ENCODE measurements at places on chromosomes 1 and 21.

GRCh38 chr1:201414051-201414738, 7.3 kb downstream of the TNNI1 start:
- no peak for DNase-seq

- DNase-seq = no peak
These were observed 32.3 kb downstream of the RCAN1 start for GRCh38 chr21:34582506-34583150.

GRCh38 chr1:214364386-214364785, 83.4 kb downstream of the SMYD2 start:
- no peak for DNase-seq

GRCh38 chr1:58629031-58629462, 52.0 kb upstream of the TACSTD2 start:
- DNase-seq = no peak

GRCh38 chr1:2215909-2216766, 12.0 kb upstream of the SKI start:
- DNase-seq = no peak

GRCh38 chr1:21321963-21322680, 31.9 kb upstream of the ECE1 start:
- no peak for DNase-seq

GRCh38 chr1:73744985-73745384, 453.0 kb downstream of the LRRIQ3 start:
- DNase-seq = no peak

- no peak for DNase-seq
These were observed 33.4 kb upstream of the ATP1B1 start for GRCh38 chr1:169072945-169073725.

DNA sequence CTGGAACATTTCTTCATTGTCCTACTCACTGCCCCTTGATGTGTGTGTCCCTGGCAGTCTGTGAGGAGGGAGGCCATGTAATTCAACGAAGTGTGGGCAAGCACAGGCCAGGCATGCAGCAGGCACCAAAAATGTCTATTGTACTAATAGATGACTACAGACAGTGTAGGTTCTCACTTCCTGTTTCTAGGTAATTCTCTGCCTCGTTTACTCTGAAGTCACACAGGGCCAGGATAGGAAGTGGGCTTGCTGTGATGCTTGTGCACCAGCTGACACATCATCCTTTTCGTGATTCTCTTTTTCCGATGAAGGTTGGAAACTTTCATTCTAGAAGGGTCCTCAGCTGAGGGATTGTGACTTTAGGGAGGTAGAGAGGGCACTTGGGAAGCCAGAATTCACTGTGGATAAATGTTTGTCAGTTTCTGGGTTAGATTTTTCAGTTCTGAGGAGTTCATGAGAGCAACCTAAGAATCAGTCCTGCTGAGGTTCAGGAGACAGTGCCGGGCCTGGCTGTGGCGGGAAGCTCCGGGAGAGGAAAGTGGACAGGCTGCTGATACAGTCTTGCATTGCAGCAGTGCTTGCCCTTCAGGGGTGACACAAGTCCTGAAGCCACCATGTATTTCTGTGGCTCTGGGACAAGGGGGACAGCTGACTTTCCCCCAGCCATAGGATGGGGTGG, 4.3 kb upstream of the CSF1 start:
- DNase-seq = no peak

DNA sequence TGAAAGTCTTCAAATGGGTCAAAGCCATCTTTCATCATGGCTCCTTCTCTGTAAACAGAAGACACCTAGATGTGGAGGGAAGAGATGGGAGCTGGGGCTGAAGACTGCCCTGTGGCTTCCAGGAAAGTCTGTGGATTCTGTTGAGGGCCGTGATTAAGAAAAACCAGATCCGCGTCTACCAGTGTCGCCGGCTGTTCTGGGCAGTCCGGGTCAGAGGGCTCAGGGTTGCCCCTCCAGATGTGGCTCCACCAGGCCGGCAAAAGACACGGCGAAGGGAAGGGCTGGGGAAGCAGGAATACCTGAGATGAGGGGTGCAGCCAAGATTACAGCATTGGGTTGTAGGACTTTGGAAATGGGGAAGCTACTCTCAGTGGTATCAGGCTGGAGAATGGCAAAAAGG, 162.6 kb downstream of the RHOU start:
- no peak for DNase-seq

DNA sequence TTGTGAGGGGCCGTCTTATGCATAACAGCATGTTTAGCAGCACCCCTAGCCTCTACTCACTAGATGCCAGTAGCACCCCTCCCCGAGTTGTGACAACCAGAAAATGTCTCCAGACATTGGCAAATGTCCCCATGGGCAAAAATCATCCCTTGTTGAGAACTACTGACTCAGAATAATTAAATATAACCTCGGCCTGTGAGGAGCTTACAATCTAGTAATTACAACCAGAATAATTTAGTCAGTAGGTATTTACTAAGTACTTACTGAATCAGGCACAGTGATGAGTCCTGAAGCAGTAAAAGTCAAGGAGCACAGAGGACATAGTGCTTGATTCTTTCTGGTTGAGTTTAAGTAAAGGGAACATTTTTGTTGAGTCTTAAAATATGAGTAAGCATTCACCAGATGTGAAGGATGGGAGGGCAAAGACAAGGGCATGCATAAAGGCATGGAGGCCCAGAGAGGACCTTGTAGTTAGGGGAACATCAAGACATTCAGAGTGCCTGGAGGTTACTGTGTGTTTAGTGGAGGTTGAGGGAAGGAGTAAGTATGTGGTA, 44.1 kb upstream of the KCNQ4 start:
- no peak for DNase-seq

DNA sequence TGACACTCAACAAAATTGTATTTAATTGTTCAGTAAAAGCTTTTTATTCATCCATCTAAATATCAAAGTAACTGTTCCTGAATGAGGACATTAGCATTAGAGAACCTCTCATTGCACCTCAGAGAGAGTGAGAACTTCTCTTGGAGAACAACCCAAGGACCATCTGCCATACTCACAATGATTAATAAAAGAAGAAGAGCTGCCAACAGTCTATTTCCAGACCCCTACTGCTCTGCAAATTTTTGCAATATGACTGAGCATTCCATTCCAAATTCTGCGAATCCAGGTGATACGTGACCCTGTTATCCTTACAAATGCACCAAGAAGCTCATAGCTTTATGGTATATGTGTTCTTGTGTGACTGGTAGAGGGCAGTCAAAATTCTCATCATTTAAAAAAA, 422.5 kb downstream of the NEGR1 start:
- DNase-seq = no peak

DNA sequence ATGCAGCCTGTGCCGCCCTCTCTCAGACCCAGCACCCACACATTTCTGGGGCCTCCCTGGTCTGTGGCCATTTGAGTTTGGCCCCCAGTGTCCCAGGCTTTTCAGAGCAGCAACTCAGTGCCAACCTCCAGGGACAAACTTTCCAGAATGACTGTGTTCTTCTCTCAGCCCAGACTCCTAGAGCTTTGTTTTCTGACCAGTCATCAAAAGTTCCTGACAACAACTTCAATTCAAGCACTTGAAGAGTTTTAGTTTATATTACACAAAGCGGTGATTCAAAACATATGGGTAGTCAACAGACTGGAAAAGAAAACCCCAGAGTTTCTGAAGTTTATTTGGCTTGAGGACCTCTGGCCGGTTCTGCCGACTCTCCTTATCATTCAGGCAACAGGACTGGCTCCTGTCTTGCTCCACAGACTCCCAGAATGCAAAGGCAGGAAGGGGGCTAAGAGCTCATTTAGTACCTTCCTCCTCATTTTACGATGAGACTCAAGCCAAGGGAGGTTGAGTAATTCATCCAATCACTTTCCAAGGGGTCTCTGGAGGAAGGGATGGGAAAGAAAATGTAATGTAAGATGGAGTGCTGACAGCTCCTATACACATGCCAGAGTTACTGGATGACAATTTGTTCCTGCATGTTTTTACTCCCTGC, 27.0 kb upstream of the TIAM1 start:
- DNase-seq = no peak

GRCh38 chr1:3614755-3615742, 3.7 kb upstream of the MEGF6 start:
- DNase-seq = no peak

DNA sequence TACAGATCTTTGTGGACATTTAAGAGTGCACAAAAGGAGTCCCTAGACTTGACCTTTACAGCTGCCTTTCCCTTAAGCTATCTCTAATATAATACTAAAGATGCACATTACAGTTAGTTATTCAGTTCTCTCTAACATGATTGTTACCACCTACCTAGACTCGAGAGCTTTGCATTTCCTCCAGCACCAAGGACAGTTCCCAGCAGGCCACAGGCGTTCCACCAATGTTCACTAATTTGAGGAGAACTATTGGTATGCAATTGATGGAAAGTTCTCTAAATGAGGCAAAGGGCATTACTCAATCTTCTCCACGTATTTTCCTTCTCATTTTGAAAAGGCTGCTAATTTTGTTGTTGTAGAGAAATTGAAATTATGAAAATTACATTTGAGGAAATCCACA, 5.4 kb upstream of the NTNG1 start:
- DNase-seq = no peak

DNA sequence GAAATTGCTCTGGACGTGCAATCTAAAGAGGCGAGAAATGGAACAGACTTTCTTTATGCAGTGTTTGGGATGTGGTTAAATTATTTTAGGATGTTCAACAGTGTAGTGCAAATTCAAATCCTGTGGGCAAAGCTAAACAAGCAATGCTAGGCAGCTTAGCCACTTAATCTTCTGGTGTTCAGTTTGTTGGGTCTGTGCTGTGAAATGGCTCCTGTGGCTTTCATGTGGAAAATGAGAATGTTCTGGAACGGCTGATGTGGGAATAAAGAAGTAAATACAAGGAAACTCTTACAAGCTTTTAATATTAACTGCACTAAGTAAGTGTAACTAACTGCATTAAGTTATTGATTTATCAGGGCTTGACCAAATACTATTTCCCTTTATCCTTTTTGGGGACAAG, 766.6 kb downstream of the ADGRL2 start:
- DNase-seq = no peak

DNA sequence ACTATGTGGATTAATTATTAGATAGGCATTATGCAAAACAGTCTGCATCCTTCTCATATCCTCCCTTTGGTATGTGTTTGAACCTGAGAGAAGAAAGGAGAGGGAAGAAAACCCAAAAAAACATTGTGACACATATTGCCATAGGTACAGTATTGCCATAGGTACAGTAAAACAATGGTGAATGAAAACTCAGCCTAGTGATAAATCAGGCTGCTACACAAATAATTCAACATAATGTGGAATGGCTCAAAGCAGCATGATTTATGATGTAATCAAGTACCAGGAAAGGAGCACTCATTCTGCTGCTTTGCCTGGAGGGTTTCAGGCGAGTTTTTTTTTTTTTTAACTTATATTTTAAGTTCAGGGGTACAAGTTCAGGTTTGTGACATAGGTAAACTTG, 213.9 kb upstream of the LYPLAL1 start:
- DNase-seq = no peak

DNA sequence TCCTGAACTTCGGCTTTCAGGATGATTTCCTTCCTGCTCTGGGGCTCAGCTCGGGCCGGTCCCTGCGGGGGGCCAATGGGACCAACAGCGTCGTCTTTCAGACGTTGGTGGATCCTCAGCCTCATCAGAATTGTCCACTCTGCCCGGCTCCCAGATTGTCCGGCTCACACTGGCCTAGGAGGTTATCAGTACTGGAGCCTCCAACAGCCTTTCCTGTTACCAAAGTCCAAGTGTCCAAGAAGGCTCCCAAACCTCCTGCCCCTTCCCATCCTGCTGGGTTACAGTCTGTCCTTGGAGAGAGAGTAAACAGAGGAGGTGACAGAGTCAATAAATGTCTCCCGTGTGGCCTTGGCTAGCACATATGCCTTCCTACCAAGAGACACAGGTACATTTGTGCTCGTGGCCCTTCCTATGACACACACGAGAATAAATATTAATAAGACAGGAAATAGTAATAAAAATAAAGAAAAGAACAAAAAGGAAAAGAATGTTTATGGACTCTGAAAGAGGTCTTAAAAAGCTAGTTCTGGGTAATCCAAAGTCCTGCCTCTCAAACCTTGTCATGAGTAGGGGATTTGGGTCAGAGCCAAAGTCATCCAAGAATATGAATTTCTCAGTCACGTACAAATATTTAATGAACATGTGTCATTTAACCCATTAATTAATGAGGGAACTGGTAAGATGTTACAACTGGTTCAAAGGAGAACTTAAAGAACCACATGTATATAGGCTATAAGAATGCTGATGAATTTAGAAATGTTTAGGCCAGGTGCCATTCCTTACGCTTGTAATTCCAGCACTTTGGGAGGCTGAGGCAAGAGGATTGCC, 80.8 kb upstream of the SLC2A1 start:
- no peak for DNase-seq

DNA sequence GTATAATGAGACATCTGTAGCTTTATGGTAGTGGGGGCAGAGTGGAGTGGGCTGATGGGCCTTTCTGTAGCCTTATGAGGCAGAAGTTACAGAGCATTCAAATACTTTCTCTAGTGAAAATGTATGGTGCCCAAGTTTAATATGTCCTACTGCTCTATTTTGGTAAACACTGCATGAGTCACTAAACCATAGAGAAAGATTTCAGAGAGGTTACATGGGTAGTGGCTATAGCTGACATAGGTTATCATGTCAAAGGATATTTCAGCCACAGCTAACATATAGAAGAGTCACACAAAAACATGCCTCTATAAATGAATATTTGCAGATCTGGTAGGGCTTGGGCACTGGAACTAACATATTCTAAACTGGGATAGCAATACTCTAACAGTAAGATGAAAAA, 212.4 kb upstream of the USP25 start:
- no peak for DNase-seq

GRCh38 chr1:203287109-203287893, 18.0 kb upstream of the BTG2 start:
- no peak for DNase-seq

GRCh38 chr1:27755286-27755685, 17.7 kb upstream of the STX12 start:
- DNase-seq = no peak

DNA sequence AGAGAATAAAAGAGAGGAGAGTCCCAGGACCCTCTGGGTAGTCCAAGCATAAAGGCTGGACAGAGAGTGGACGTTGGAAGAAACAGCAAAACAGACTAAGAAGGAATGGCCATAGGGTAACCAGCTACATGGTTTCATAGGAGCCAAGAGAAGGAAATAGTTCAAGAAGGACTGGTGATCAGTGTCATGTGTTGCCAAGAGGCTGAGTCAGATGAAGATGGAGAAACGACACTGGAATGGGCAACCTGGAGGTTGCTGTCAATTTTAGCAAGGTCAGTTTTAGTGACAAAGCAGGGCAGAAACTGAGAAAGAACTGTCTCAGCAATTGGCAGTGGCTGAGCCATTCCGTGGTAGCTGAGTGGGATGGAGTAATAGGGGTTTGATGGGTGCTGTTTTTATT, 41.4 kb downstream of the HMGB4 start:
- DNase-seq = no peak
